ENCODE measurements at places on chromosomes 7 and 10.

DNA sequence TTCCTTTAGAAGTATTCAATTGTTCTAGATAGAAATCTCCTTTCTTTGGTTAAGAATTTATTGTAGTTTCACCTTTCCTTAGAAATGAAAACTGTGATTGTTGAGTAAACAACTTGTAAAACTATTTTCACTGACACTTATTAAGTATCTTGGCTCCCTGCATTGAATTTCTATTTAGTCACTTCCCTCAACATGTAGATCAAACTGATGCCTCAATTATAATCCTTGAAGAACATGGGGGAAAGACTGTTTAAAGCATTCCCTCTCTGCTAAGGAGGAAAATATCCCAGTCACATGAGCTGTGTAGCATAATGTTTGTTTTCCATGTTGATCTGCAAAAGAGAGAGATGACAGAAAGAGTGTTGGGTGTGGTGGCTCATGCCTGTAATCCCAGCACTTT, 99.7 kb downstream of the PDE1C start:
- DNase-seq, result no peak

- no peak for DNase-seq
Observed at GRCh38 chr10:57830877-57831560, 436.7 kb downstream of the IPMK start.

DNA sequence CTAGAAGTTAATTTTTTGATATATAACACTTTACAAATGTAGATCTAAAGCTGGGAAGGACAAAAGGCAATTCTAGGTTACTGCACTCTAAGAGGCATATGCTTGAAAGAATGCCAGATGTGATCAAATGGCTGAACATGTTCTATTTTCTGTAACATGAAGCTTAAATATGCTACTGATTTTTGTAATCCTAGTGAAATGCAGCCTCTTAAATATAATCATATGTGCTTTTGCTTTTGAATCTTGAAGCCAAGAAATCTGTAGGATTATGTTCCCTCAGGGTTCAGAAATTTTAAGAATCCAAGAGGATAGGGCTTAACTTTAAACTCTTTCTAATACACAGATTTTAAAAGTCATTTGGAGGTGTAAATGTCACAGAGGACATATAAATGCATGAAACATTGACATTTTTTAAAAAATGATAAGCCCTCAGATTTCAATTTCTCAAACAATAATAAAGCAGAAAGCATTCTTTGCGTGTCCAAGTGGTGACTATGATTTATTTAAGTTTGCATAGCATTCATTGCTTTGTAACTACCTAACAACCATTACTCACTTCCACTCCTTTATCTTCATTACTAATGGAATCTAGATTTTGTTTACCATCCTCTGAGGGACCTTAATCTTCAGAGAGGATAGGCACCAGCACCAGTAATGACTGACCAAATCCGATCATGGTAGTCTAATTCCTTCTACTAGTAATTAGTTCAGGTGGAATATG, 170.4 kb downstream of the MAGI2 start:
- DNase-seq, result no peak

DNA sequence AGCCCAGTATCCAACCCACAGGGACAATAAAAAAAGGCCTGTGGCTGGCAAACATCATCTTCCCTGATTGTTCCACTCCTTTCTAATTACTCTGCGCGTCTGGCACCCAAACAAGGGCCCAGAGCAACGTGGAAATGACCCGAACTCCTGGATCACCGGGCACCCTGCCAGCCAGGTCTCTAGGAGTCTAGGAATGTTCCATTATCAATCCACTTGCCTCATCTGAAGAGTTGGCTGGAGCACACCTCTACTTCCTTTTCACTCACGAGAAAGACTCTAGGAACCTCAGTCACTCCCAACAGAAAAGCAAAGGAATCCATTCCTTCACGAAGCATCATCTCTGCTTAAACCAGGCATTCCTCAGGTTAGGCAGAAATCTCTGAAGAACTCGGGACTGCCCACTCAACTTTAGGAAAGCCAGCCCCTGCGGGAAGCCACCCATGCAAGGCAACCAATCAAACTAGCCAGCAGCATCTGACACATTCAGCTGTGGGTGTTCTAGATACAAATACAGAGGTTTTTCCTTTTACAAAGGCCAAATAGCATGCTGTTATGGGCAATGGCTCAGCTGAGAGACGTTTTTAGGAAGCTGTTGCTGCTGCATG, 37.7 kb downstream of the ATXN7L1 start:
- DNase-seq, result peak; percentile 24

DNA sequence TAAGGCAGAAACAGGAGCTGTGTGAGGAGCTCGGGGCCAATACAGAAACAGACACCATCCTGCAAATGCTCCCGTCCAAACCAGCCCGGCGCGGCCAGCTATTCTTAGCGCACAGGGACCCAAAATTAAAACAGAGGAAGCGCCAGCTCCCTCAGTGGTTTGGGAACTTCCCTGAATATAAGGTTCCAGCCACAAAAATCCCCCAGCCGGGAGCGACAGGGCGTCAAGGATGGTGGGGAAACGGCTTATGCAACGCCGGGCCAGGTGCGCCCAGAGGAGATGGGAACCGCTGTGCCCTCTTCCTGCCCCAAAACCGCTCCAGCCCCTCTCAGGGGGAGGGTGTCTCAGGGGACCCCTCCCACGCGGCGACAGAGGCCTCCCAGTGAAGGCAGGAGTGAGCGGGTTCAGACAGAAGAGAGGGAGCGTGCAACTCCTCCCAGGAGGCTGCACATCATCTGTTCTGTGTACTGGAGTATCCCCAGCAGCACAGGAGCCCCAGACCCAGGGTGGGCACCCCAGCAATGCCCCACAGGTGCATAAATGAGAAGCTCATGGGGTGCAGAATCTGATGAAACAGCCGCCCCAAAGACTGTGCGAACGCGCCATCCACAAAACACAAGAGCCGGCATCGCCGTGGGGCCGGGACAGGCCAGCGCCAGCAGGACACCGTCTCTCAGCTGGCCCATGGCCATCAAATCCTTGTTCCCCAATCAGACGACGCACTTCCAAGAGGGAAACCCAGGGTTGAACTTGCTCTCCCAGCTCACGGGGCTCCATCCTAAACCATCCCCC, 73.9 kb upstream of the PDGFA start:
- peak; percentile 61 for DNase-seq

DNA sequence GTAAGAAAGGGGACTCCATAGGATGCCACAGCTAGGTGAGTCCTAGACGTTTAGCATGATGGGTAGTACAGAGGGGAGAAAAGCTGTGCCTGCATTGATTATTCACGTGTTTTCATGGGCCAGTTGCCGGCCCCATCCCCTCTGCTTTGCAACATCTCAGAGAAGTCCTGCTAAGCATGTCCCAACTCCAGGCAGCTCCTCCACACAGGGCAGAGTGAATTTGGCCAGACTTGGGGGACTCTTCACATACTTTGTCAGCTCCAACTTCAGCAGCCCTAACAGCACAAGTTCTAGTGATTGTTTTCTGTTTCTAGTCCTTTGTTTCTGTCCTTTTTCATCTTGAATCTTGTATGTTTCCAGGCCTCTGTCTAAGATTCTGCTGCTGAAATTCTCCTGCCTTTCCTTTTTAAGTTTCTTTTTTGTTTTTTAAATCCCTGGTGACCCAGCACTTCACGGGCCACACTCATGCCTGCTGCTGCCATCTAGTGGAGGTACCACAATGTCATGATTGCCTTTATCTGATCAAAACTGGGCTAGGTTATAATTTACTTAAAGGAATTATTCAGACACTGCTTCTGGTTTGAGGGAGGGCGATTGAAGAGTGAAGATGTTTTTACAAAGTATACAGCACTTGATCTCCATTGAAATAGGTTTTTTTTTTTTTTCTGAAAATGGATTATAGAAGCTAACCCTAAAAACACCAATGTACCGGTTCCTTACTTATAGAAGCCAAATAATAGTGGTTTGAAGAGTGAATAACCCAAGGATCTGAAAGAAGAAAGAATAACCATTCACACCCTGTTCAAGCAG, 276.9 kb downstream of the CSTF2T start:
- peak; percentile 32 for DNase-seq

- DNase-seq, result no peak
Observed at GRCh38 chr10:123354521-123354920, 200.3 kb downstream of the BUB3 start.

DNA sequence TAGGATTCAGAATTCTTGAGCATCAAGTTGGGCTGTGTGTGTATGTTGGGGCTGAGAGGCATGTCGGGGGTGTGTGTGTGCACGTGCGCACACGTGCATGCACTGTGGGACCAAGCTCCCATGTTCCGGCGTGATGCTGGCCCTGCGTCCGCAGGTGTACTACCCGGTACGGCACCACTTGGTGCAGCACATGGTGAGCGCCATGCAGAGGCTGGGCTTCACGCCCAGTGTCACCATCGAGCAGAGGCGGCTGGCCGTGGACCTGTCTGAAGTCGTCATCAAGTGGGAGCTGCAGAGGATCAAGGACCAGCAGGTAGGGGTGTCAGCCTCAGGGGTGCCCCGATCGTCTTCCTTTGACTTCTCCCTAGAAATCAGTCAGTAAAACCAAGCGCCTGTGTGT, 77.7 kb downstream of the TRRAP start:
- DNase-seq, result no peak

DNA sequence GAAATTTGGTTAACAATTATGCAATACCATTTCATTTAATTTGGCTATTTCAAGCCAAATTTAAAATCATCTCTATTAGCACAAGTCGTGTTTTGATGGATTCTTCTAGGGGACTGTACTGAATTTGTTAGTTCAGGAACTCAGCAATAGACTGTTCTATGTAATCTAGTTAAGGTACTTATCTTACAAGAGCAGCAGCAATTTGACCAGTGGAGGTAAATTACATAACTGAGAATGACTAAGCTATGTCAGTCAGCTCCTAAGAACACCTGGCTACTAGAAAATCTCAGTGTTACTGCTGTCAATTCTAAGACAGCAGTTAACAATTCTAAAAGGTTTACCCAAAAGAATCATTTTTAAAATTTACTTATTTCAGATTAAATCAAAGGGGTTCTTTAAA, 513.9 kb upstream of the ZWINT start:
- DNase-seq, result no peak

DNA sequence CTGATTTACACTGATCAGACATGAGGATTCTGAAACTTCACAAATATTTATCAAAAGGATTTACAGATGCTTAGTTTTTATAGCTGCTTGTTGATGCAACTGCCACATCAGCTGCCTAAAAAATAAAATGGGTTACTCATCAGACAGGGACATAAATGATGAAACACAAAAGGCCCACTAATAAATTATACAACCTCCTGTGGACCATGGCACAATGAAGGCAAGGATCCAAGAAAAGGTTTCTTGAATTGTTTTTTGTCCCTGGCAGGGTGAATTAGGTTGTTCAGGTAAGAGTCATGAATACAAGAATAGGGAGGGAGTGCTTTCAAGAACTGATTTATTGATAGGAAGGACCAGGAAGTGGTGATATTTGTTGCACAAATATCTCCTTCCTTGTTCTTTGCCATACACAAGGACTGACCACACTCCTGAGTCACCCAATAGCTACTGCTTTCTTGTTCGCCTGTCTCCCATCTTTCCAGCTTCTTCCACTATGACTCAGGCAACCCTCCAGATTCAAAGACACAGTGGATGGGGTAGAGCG, 234.5 kb downstream of the AHR start:
- DNase-seq, result peak; percentile 52

DNA sequence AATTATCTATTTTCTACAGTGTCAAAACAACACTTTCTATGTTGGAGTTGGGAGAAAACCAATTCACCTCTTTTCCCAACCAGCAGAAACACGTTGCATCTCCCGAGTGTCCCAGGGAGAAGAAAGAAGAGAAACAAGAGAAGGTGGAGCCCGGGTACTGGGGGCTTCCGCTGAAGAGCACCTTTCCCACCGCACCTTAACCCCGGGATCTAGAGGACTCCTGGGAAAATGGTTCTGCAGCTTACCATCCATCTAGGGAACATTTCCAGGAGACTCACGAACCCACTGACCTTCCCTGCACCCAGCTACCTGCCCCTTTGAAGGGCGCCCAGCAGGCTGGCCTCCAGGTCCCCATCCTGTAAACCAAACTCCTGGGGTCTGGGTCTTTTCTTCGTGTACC, 346.8 kb downstream of the TCERG1L start:
- no peak for DNase-seq
